Stimulated activated CD4-positive, alpha-beta T cell treated with anti-CD3 and anti-CD28 coated beads, Interleukin-4, amount 100 ng/mL, for 1 hour (primary cell): ENCODE measurements at places on chromosomes 11 and 22.

- no peak for DNase-seq
Observed at GRCh38 chr11:44854086-44854485, 96.6 kb downstream of the TP53I11 start.

GRCh38 chr22:31243339-31244045 lies 31.4 kb downstream of the LIMK2 start:
- DNase-seq, result no peak

GRCh38 chr11:3984896-3985295 lies 109.7 kb upstream of the RRM1 start:
- DNase-seq, result peak; percentile 8

- DNase-seq, result no peak
Observed at GRCh38 chr11:112269139-112269538, 8.5 kb upstream of the PLET1 start.

GRCh38 chr11:79353706-79354105 lies 87.1 kb downstream of the TENM4 start:
- no peak for DNase-seq

DNA sequence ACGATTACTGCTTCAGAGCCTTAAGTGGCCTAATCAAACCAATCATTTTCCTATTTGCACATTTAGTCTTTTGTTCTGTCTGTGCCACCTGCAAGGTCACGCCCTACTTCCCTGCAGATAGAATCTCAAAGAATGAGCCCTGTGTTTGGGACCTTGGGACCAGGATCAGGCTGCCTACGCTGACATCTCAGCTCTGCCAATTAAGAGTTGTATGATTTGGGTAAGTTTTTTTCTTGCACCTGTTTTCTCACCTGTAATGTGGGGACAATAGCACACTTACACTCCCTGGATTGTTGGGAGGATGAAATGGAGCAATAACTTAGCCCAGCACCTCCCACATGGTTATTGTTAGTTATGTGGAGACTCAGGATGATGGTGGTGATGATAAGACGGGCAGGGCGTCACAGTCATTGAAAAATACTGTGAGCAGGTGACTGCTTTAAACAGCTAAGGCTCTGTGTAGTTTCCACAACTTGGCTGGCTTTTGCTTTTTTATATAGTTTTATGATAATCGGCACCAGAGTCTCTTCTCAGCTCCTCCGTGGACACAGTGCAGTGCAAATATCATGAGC lies 155.0 kb downstream of the ADAMTS15 start:
- DNase-seq, result no peak

- DNase-seq, result no peak
Observed at GRCh38 chr11:113593698-113594308, 112.3 kb downstream of the TMPRSS5 start.
